ENCODE measurements at places on chromosomes 5 and 9.

DNA sequence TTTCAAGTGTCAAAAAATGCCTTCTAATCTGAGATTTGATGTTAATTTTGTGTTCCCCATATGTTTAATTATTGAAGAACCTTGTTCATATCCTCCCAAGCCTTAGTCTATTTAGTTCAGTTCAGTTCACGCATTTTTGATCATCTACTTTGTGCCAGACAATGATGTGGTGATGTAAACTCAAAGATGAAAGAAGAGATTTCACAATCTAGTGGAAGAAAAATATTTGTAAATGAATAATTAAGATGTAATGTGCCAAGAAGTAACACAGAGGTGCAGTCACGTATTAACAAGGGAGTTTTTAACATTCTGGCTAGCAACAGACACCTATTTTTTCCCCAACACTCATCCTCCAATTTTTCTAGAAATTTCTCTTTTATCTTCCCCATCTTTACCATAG lies 22.1 kb upstream of the KIF2A start:
- no peak for DNase-seq

DNA sequence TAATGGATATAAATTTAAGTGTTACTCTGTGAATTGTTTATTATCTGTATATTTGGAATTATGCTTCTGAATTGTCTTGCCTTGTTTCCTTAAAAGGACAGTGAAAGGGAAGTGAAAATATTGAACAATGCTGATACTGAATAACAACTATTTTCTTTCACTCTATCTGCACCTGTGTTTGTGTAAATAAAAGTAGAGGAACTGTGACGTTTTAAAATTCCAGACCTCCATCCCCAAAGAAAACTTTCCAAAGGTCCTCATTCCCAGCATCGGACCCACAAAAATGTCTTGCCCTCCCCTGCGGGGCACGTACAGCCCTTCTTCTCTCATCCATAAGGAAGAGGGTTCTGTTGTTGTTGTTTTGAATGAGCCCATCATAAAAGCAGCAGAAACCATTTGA lies 100.0 kb downstream of the NLN start:
- DNase-seq: no peak

DNA sequence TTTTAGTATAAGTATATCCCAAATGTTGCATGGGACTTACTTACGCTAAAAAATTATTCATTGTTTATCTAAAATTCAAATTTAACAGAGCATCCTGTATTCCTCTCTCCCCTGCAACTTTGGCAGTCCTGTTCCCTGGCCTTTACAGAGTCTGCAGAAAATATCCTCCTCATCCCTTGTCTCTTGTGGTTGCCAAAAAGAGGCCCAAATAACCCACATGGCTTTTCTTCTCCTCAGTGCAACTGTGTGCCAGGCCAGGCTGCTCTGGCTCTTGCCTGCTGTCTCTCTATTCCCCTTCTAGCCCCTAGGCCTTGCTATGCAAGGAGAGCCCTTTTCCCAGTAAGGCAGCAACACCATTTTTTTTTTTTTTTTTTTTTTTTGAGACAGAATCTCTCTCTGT lies 23.0 kb downstream of the ARHGEF37 start:
- DNase-seq: no peak

DNA sequence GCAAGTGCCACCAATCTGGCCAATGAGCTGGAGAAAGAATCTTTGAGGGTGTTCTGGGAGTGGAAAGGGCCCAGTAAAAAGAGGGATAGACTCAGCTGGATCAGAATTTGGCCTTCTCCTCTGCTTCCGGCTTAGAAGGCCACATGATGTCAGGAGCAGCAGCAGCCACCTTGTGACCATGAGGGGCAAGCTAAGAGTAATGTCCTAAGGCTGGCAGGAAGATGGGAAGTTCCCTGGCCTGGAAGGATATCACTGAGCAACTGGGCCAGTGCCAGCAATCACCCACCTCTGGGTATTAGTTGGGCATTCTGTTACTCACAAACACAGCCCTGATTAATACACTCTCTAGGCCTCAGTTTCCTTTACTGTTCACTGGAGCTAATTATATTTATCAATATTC lies 44.2 kb downstream of the TSPAN17 start:
- no peak for DNase-seq

GRCh38 chr5:158033724-158034123 lies 174.8 kb upstream of the CLINT1 start:
- DNase-seq: no peak

DNA sequence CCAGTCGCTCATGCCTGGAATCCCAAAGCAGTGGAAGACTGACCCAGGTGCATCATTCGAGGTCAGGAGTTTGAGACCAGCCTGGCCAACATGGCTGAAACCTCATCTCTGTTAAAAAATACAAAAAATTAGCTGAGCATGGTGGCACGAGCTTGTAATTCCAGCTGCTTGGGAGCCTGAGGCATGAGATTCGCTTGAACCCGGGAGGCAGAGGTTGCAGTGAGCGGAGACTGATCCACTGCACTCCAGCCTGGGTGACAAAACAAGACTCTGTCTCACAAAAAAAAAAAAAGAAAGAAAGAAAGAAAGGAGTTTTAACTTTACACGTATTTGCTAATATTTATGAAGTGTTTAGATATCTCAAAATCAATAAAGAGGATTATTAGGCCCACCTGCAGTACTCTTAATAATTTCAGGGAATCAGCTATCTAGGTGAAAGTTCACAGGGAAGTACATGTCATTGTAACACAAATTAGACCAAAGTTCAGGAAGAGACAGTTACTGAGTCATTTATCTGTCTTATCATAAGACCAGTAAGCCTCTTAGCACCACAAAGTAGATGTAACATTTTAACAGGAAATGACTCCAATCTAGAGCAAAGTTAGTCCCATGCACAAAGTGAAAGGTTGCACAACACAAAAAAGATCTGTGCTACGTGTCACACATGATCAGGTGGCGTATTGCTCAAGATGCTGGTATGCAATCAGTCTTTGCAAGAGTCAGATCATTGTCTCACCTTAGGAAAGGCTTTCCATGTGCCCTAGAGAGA lies 34.1 kb upstream of the PLIN2 start:
- DNase-seq: peak; percentile 9

DNA sequence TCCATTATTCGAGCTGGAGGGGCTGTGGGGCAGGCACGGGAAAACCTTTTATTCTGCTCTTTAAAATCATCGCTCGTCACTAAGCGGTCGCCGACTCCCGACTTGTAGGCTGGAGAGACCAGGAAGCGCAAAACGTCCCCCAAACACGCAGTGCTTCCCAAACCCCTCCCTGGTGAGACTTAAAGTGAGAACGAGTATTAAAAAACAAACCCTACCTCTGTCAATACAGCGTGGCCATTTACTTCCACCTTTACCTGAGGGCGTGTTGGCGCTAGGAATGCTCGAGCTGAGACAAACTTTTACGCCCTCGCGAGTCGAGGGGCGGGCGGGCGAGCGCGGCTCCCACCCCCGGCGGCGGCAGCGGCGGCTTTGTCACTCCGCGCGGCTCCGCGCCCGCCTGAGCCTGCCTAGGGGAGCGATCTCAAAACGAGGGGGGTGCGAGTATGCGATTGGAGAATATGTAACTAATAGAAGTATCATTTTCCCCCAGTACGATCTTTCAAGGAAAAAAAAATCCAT lies at the start of gene NR2F1-AS1:
Gene NR2F1-AS1, minus strand, starts transcription at position 293 of the 519 bp plus-strand sequence.
- no peak for DNase-seq
